Kidney (tissue), 22 donors: ENCODE measurements at places on chromosomes 7 and 10.

DNA sequence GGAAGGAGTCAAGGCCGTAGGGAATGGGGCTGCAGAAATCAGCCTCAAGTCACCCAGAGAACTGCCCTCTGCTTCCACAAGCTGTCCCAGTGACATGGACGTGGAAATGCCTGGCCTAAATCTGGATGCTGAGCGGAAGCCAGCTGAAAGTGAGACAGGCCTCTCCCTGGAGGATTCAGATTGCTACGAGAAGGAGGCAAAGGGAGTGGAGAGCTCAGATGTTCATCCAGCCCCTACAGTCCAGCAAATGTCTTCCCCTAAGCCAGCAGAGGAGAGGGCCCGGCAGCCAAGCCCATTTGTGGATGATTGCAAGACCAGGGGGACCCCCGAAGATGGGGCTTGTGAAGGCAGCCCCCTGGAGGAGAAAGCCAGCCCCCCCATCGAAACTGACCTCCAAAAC, 50.2 kb upstream of the PDCD4 start:
- no peak for DNase-seq

GRCh38 chr10:75057680-75058079, 53.8 kb upstream of the SAMD8 start:
- no peak for DNase-seq

GRCh38 chr10:132249824-132250375, 57.9 kb downstream of the STK32C start:
- no peak for DNase-seq

DNA sequence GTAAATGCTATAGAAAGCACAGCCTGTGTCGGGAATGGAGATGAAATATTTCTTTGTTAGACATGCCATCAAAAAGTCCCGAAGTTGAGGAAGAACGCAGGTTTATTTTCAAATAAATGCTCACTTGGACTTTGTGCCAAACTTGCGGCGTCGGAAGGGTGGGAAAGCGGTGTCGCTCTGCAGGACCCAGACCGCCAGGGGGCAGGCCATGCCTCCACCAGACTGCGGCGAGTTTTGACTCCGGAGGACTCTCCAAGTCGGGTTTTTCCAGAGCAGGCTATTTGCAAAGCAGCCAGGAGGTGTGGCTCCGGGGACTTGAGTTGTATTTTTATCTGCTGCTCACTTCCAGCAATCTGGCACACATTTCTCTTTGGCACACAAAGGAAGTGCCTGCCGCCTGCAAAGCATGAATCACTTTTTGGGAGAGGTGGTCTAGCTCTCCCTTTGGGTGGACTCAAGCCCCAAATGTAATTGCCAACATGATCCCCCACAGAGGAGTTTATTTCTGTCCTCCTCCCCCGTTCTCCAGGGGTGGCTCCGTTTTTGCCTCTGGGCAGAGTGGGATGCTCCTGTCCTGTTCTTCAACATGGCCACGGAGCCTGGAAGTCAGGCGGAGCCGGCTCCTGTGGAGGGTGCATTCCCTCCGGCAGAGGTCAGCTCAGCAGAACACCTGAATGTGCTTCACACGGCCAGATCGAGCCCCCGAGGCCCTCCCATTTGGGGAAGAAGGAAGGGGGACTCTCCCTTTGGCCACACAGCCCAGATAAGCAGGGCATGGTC, 82.3 kb upstream of the GPR26 start:
- peak; percentile 93 for DNase-seq

DNA sequence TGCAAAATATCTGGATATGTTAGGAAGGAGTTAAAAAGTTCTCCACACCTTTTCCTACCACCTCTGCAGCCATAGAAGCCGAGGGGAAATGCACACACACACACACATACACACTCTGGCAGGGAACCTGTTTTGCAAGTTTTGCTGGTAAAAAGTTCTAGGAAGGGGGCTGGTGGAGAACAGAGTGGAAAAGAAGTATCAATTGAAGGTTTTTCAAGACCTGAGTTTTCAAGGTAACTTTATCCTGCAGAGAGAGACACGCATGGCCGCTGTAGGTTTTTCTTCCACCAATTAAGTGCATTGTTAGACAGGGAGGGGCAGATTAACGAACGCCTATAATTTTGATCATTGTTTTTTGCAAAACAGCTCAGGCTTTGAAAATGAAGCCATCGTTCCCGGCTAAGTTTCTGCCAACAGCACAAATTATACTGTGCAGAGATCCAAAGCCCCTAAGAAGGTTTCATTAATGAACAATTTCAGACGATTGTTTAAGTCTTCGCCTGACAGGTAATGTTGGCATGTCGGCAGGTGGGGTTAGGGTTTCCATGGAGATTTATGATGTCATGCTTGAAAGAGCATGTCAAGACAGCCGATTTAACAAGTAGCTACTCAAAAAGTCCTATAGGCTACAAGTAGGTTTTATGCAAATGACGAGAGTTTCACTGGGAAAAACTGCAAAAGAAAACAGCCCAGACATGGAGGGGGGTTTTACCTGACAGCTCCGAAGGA, 29.7 kb downstream of the KIAA1217 start:
- no peak for DNase-seq

GRCh38 chr10:118256209-118256608, 85.9 kb downstream of the FAM204A start:
- no peak for DNase-seq

- DNase-seq, result peak; percentile 66
These were observed 97.6 kb downstream of the PRPF18 start for GRCh38 chr10:13684252-13684791.
